ENCODE measurements at places on chromosomes 3 and 15. TPM values are rescaled to one million over a fixed set of nuclear protein-coding genes. Genes with fewer than 3 reads are reported as not detected.

- no peaks in the 10 kb centered on the region for H3K4me1 ChIP-seq
- no peaks in the 10 kb centered on the region for H3K36me3 ChIP-seq
- H3K4me3 ChIP-seq, result no peak overlapping the region
- H3K27ac ChIP-seq, result no peak overlapping the region
- DNase-seq, result no peak
- no peaks in the 10 kb centered on the region for H3K27me3 ChIP-seq
Measured at GRCh38 chr3:115503394-115503793, 119.9 kb upstream of the GAP43 start.

- no peak for DNase-seq
- H3K27ac ChIP-seq, result peak overlapping the region; percentile 66
- H3K4me1 ChIP-seq, result peaks cover 55% of the 10 kb centered on the region
- H3K36me3 ChIP-seq, result peaks cover 24% of the 10 kb centered on the region
- H3K27me3 ChIP-seq, result no peaks in the 10 kb centered on the region
Measured at GRCh38 chr3:15290736-15291135, 41.6 kb downstream of the SH3BP5 start.

Gene PPARG
- total RNA-seq, result 4.6 TPM

Gene C3orf62
- total RNA-seq, result 8.0 TPM
